ENCODE measurements at places on chromosomes 11 and 22.

- no peak for DNase-seq
Measured at GRCh38 chr22:20043997-20044342, 23.1 kb downstream of the TANGO2 start.

GRCh38 chr22:23470811-23471389, 109.2 kb downstream of the IGLL1 start:
- DNase-seq, result no peak

DNA sequence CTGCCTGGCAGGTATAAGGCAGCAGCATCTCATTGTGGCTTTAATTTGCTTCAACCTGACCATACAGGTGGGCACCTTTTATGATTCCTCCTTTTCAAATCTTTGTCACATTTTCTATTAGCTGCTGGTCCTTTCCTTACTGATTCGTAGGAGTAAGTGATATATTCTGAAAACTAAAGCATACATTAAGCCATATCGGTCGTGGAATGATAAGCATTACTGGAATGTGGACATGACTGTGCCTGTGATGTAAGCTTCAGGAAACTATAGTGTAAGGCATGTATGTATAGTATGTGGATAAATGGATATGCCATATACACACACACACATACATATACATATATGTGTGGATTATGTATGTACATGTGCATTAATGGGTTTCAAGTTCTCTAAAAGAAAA, 20.8 kb downstream of the YPEL1 start:
- no peak for DNase-seq

- DNase-seq, result peak; percentile 24
Measured at GRCh38 chr11:109853156-109853776, 239.9 kb upstream of the ZC3H12C start.

DNA sequence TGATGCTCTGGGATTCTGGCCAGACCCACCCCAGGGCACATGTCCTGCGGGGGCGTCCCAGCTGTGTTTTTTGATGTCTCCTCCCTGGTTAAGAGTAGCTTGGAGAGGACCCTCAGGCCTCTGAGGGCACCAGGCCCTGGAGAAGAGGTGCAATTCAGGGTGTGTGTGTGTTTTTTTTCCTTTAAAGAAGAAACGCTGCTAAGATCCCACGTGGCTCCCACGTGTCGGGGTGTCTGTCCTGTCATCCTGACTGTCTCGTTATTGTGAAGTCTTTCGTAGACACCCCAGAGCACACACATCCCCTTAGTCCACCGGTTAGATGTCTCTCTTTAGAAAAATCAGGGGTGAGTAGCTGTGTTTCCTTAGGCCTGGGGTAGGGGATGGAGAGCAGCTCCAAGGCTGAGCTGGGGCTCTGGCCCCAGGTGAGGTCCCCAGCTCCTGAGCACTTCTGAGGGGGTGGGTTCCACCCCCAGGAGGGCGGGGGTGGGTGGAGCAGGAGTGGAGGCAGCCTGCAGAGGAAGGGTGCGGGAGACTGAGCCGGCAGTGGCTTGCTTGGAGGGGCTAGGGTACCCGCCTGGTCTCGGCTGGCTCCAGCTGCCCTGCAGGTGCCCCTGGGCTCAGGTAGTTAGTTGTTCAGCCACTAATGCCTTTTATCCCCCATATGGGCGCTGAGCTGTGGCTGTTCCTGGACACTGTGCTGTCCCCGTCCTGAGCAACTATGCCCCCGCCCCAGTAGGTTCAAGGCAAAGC, 116.4 kb downstream of the CACNA1I start:
- DNase-seq, result no peak

DNA sequence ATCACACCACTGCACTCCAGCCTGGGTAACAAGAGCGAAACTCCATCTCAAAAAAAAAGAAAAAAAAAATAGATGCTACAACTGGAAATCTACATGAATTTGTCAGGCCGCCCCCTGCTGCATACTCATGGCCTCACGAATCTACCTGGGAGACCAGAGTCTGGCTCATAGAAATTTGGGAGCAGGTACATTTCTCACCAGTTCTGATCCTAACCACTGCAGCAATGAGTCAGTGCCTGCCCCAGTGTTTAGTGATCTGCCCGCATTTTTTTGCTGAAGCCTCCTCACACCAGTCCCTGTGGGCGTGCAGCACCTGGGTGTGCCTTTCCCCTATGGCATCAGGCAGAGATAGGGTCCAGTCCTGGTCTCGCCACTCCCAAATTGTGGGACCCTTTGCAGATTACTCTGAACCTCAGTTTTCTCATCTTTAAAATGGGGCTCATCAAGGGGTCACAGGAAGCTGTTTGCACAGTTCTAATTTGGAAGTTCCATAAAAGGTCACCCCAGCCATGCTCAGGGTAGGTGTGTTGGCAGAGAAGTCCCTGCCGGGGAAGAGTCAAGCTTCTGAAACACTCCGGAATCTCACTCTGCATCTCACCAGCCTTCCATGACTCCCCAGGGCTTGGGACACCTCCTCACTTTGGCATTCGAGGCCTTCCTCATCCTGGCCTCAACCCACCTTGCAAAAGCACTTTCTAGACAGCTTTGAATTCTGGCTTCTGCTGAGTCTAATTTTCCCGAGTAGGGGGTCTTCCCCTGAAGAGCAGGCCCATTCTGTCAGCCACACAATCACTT, 39.3 kb upstream of the LINC01488 start:
- DNase-seq, result peak; percentile 15

- no peak for DNase-seq
Measured at GRCh38 chr11:43789700-43790443, 90.8 kb upstream of the ALKBH3 start.

All from activated T-cell treated with anti-CD3 and anti-CD28 coated beads, Interleukin-2, amount 50 U/mL, for 72 hours (primary cell).